Activated CD4-positive, alpha-beta T cell treated with anti-CD3 and anti-CD28 coated beads for 4 hours (primary cell): ENCODE measurements at places on chromosomes 5 and 9.

GRCh38 chr5:103862398-103862797, 299.8 kb upstream of the NUDT12 start:
- DNase-seq = no peak

- DNase-seq = no peak
Measured at GRCh38 chr5:177419046-177419445, 7.4 kb upstream of the GRK6 start.

GRCh38 chr5:10921160-10921559, 160.1 kb upstream of the DAP start:
- no peak for DNase-seq

DNA sequence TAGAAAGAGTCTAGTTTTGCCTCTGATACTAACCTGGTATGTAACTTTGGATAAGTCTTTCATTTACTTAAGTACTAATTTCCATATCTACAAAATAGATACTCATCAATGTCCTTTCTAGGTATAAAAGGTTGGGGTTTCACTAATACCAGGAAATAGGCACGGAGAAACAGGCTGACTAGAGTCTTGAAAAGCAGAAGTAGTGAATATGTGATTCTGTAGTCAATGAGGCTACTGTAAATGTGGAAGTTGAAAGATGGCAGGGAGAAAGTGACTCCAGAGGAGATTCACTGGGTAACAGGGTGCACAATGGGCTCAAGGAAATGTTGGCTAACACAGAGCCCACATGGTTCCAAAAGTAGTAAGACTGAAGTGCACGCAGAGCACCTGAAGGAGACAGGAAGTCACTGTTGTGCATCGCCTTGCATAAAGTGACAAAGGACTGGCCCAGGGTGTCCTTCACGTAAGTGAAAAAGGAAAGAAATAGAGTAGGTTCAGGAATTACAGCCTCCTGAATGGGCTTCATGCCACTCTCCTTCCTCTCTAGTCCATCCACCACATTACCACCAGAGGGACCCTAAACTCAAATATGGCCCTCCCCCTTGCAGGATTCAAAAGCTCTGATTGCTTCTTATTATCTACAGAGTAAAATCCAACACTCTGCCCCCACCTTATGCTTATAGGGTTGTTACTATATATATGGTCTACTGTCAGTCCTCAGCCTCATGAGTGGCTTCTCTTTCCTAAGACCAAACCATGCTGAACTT, 288.0 kb upstream of the SMARCA2 start:
- DNase-seq = no peak

DNA sequence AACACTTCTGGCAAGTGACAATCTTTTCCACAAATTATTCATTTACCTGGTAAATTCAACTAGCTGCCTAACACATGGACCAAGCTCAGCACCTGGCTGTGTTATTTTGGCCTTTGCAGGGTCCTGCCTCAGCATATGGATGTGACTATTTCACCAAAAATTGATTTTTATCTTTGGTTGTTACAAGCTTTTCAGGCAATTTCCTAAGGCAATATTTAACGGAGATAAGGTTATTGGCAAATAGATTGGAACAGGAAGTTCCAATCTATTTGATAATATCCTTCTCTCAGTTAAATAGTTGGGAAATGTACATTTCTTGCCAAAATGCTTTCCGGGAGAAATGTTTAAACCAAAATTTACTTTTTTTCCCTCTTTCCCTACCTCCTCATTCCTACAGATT, 415.2 kb upstream of the SMARCA2 start:
- no peak for DNase-seq

GRCh38 chr5:38497946-38498345, 58.5 kb downstream of the LIFR start:
- no peak for DNase-seq

DNA sequence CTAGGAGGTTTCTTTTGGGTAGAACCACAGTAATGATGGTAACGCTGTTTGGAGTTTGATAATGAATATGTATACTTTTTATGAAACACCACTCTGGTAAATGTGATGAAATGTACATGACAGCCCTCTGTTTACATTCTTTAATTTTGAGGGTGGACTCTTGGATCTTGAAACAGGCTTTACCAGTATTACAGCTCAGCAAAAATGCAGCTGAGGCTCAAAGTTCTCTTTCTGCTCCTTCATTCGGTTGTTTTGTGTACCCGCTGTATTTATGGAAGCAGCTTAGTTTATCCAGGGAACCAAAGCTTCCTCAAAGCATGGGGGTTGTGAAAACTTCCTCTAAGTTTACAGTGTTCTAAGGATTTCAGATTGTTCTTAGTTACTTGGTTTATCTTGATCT, 11.1 kb downstream of the GAPVD1 start:
- no peak for DNase-seq

DNA sequence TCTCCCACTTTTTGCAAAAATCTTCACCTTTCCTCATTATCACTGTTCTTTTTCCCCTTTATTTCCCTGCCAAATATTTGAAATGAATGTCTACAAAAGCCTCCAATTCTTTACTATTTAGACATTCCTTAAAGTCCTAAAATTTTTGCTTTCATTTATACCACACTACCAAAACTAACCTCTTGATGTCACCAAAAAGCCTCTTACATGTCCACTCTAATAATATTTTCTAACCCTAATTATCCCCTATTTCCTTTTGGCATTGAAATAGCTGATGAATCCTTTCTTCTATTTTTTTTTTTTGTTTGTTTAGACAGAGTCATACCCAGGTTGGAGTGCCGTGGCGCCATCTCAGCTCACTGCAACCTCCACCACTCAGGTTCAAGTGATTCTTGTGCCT, 32.3 kb upstream of the NRG2 start:
- DNase-seq = no peak

- no peak for DNase-seq
Measured at GRCh38 chr9:137242269-137243203, 1.4 kb downstream of the TUBB4B start.

- no peak for DNase-seq
Measured at GRCh38 chr9:124800306-124801259, 23.6 kb downstream of the OLFML2A start.

- peak; percentile 57 for DNase-seq
Measured at GRCh38 chr5:179530069-179530998, 20.0 kb upstream of the RUFY1 start.

GRCh38 chr5:44387921-44388320, 1.3 kb downstream of the FGF10 start:
- no peak for DNase-seq

DNA sequence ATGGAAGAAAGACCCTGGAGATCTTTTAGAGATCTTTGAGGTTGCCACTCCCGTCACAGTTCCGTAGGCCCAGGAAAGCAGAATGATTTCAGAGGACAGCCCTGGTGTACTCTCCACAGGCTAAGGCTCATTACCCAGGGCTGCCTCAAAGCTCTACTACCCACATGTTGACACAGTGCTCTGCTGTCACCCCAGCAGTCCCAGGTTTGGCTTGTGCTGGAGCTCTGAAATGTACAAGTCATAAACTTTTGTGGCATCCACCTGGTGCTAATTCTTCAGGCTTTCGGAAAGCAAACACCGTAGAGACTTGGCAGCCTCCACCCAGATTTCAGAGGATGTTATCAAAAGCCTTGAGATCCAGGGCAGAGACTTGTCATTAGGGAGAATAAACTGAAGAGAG, 136.5 kb downstream of the MTRR start:
- no peak for DNase-seq

GRCh38 chr5:73987915-73988314, 361.9 kb downstream of the ARHGEF28 start:
- no peak for DNase-seq

DNA sequence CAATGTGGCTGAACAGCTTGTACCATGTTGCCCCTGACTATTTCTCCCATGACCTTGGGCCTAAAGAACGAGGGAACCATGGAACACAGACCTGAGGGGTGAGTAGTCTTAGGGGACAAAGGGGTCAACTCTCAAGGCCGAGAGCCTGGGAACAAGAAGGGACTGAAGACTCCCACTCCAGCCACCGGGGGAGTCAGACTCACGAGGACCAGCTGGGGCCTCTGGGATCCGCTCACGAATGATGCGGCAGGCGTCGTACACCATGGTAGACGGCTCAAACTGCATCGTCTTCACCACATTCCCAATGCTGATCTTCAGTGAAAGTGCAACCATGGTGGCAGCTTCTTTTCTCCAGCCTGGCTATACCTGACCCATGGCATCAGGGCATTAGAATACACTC, 6.6 kb downstream of the TLN1 start:
- no peak for DNase-seq

- no peak for DNase-seq
Measured at GRCh38 chr5:14684757-14685156, 20.2 kb downstream of the OTULIN start.

GRCh38 chr5:80277191-80277590, 21.3 kb upstream of the SERINC5 start:
- DNase-seq = no peak

DNA sequence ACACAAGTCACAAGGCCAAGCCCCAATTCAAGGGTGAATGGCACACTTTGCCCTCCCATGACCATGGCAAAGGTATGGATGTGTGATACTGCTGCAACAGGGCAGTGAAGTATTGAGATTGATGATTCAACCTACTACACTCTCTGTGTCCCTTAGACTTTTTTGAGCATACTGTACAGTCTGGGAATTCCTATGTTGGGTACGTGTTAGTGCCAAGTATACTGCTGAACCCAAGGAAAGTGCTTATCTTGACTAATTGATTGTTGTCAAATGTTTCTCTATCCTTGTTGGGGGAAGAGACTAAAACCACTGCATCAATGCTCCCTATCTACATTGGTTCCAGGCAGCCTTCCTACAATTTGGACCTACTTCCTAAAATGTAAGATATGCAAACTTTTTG, 93.7 kb downstream of the NDFIP1 start:
- DNase-seq = no peak

GRCh38 chr5:173625673-173626504, 9.4 kb upstream of the BOD1 start:
- DNase-seq = no peak

DNA sequence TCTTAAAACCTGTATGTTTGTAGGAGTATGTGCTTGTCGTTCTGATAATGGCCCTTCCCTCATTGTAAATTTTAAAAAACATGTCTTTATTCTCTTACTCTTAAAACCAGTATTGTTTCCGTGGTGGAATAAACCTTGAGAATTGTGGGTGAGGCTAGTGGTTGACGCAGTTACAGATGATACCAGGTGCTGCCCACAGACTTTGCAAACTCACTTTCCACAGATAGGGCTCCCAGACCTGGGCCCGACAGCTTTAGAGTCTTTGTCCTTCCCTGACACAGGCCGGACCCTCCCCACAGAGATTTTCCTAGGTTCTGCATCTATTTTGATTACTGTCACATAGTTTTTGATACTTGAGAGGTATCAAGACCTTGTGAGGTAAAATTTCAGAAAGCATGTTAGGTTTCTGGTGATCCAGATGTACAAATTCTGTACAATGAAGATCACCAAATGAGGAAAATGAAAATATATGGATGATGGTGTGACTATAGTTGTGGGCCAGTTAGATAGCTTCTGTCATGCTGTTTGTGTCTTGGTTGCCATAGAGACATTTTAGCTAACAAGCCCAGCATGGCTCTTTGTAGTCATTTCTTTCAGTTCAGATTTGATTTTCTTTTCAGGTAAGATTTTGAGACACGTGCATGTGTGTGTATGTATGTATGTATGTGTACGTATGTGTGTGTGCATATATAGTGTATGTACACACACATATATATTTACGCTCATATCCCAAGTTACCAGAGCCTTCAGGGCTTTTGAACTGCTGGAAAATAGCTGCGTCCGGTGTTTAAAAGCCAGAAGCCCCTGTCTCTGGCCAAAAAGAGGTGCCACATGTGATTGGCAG, 33.8 kb downstream of the DMRT1 start:
- DNase-seq = no peak

DNA sequence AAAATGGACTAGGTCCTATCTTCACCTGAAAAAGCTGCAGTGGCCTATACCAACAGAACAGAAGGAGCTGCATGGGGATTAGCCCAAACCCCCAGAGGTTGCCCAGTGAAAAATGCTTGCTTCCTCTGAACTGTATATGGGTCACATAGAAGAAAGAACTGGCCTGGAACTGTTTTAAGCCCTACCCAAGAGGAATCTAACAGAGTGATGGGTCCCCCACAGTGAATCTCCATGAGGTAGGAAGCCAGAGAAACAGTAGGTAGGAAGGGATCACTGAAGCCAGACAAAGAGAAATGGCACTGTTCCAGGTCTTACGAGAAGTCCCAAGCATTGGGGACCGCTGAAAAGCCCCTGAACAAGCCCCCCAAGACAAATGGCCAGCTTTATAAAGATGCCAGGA, 28.8 kb upstream of the TRIM32 start:
- no peak for DNase-seq

- no peak for DNase-seq
Measured at GRCh38 chr5:136619556-136619955, 254.2 kb upstream of the TRPC7 start.

DNA sequence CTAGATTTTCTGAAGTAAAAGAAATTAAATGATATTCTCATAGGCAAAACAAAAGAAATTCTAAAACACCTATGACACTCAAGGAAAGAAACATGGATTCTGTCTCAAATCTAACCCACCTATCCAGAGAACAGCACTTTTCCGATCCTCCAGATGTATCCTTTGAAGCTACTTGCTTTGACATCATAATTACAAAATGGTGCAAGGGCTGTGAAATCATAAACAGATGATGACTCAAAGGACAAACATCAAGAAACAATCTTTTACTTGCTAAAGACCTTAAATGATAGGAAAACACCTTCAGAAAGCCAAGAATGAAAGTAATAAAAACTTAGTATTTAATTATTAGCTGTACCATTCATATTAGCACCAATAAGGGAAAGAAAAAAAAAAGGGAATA, 202.6 kb downstream of the DENND1A start:
- DNase-seq = no peak

DNA sequence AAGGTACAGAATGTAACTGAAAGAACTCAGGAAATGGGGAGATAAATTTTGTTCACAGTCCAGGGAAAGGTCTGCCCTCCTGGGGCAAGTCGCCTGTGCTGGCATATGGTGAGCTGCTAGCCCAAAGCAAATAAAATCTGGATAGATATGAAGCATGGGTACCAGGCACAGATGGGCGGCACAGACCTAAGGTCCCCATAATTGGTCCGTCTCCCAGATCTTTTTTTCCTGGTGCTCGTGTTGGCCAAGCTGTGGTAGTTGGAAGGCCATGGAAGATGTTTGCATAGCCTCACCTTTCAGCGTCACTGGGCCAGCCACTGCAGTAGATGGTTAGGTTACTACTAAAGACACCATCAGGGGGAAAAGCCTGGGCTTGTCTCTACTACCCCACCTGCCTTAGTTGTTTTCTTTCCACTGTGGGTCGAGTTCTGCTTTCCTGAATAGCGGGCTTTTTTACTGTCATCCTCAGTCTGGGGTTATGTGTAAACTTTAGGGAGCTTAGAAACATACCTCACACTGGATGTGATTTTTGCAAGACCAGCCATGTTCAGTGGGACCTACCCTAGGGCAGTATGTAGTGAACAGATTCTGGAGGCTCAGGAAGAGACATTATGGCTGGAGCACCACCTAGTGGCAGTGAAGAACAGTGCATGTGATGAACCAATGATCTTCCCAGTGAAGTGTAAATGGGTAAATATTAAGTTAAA, 24.2 kb upstream of the GLRX start:
- peak; percentile 61 for DNase-seq

GRCh38 chr5:32147236-32147635, 26.9 kb downstream of the GOLPH3 start:
- DNase-seq = no peak

GRCh38 chr5:50759526-50760270, 93.3 kb downstream of the PARP8 start:
- DNase-seq = no peak
